ENCODE measurements at places on chromosomes 1 and 21.
A peak's percentile ranks its signal among the peaks of the same experiment; 100 is the strongest.

- H3K4me3 ChIP-seq = no peak overlapping the region
- H3K4me1 ChIP-seq = no peaks in the 10 kb centered on the region
- no peak for DNase-seq
Observed at GRCh38 chr1:3881193-3881480, 18.9 kb downstream of the C1orf174 start.

- H3K4me3 ChIP-seq = no peak overlapping the region
- no peaks in the 10 kb centered on the region for H3K27me3 ChIP-seq
- no peak overlapping the region for H3K27ac ChIP-seq
- no peaks in the 10 kb centered on the region for H3K36me3 ChIP-seq
- H3K4me1 ChIP-seq = no peaks in the 10 kb centered on the region
Observed at GRCh38 chr1:247408100-247408499, 7.9 kb upstream of the NLRP3 start.

GRCh38 chr1:38827318-38827717 is 32.3 kb downstream of the RRAGC start:
- H3K27ac ChIP-seq = no peak overlapping the region
- H3K4me3 ChIP-seq = no peak overlapping the region
- no peaks in the 10 kb centered on the region for H3K27me3 ChIP-seq
- DNase-seq = no peak

- H3K36me3 ChIP-seq = peaks cover 13% of the 10 kb centered on the region
- DNase-seq = no peak
- no peaks in the 10 kb centered on the region for H3K27me3 ChIP-seq
Observed at GRCh38 chr1:217478450-217478849, 152.4 kb downstream of the GPATCH2 start.

DNA sequence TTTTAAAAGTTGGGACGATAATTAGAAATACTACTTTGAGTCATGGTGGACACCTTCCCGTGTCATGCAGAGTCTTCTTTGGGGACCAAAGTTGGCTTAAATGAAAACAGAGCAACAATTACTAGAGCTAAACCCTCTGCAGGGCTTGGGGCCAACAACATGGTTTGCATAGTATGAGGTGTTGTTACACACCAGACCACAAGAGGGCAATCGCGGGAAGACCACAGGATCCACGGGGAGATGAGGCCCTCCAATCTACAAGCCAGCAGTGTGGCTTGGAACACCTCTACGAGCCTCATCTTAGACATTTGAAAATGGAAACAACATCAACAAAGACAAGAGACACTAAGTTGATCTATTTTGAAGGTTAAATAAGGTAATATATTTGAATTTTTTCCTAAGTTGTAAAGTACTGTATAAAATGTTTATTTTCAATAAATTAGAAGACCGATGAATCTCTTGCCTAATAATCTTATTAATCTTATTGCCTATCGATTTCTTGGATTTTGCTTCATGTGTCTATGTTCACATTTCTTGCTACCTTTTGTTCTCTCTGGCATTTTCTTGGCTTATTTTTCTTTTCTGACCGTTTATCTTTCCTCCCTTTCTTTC is 8.2 kb upstream of the SMCP start:
- H3K27me3 ChIP-seq = no peaks in the 10 kb centered on the region
- H3K4me3 ChIP-seq = no peak overlapping the region
- no peaks in the 10 kb centered on the region for H3K4me1 ChIP-seq
- H3K27ac ChIP-seq = no peak overlapping the region
- H3K36me3 ChIP-seq = no peaks in the 10 kb centered on the region

DNA sequence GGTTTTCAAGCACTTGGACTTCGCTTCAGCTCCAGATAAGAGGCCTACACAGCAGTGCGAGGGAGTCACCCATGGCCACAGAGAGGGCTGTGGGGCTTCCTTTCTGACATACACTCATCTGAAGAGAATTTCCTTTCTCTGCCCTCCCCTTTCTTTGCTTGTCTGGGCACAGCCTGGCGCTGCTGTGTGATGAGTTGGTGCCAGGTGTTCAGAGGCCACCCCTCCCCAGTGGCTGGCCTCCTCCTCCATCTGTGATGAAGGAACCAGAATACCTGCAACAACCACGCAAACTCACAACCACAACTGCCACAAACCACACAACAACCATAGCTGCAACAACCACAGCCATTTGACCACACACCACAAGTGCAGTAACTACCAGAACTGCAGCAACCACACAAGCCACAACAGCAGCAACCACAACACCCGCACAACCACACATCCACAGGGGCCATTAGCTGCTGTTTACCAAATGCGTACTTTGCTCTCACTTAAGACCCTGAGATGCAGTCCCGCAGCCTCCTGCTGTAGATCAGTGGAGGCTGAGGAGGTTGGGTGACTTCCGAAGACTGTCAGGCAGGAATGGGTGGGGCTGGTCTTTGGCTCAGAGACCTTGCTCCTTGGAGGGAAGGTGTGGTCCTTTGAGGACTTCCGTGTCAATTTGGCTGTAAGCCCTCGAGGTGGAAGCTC is 71.1 kb downstream of the IER5 start:
- H3K27me3 ChIP-seq = no peaks in the 10 kb centered on the region
- H3K27ac ChIP-seq = no peak overlapping the region
- no peaks in the 10 kb centered on the region for H3K36me3 ChIP-seq
- no peak for DNase-seq

DNA sequence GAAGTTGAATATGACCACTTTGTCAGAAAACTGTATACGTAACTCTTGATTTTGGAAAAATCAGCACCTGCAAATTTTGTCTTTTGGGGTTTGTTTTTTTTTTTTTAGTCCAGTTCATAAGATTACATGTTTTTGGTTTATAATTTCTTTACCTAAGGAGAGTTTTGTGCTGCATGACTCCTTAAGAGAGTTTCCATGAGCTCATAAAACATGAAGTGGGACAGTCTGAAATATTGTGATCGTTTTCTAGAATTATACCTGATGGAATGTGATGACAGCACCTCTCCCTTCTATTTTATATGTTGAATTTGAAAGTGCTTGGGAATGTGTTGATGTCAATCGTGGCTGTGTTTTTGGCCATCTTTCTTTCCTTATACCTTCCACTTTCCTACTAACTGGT is 158.5 kb downstream of the NFIA start:
- H3K4me1 ChIP-seq = peaks cover 52% of the 10 kb centered on the region
- no peaks in the 10 kb centered on the region for H3K36me3 ChIP-seq
- DNase-seq = no peak
- H3K27me3 ChIP-seq = no peaks in the 10 kb centered on the region

GRCh38 chr1:226736908-226737818 is 1.9 kb downstream of the ITPKB start:
- H3K4me1 ChIP-seq = peaks cover 17% of the 10 kb centered on the region
- peak overlapping the region; percentile 79 for H3K4me3 ChIP-seq
- H3K36me3 ChIP-seq = no peaks in the 10 kb centered on the region

- H3K4me3 ChIP-seq = no peak overlapping the region
- no peak for DNase-seq
- no peaks in the 10 kb centered on the region for H3K27me3 ChIP-seq
Observed at GRCh38 chr21:40901691-40902090, 54.7 kb upstream of the DSCAM start.

DNA sequence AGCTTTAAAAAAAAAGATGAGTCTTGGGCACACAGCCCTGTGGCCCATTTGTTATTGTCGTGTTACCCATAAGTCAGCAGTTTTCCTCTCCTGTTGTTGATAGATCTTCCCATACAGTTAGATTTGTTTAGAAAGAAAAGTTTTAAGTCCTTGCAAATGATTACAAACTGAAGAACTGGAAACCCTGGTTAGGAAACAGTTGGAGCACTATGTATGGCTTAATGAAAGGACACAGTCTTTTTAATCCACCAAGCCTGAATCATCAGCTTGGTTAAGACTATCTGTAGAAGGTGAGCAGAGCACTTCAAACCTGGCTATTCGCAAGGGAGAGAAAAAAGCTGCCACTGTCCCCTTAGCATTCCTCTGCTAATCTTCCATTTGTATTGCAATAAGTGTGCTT is 241.0 kb downstream of the DISC1 start:
- H3K27me3 ChIP-seq = no peaks in the 10 kb centered on the region
- H3K4me3 ChIP-seq = no peak overlapping the region
- DNase-seq = no peak

- H3K4me3 ChIP-seq = peak within 1 kb of the TSS; percentile 93
- peak within 1 kb of the TSS; percentile 97 for H3K27ac ChIP-seq
- H3K36me3 ChIP-seq = peaks cover 30% of the 10 kb centered on the region
- no peaks in the 10 kb centered on the region for H3K27me3 ChIP-seq
- peaks cover 18% of the 10 kb centered on the region for H3K4me1 ChIP-seq
Observed at GRCh38 chr1:202957733-202958543, at the start of gene ADIPOR1. TSS of gene ADIPOR1 (minus strand) at chr1:202958312. CDS start at chr1:202951070, 7,242 bp downstream.

DNA sequence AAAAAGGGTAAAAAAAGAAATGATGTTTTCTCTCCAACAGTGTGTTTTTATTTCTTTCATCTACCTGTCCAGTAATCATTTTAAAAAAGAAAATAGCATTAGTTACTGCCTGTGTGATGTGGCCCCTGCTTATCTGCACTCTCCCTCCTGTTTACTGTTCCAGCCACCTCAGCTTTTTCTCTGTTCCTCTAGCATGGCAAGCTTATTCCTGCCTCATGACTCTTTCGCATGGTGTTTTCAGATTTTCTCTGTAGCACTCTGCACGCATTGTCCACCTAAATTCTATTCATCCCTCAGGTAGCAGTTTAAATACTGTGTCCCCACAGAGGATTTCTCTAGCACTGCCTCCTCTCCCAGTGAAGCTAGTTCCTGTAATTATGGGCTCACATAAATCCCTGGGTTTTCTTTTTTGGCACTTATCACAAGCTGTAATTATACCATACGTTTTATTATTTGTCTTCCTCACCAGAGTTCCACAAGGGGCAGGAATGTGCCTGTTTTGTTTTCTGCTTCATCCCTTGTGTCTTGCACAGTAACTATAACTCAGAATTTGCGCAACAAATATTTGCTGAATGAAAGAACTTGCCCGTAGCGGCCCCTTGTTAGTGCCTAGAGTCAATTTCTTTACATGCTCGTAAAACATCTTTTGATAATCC is 51.4 kb upstream of the LRIG2 start:
- no peak overlapping the region for H3K4me3 ChIP-seq
- no peak for DNase-seq
- no peaks in the 10 kb centered on the region for H3K36me3 ChIP-seq
- H3K27ac ChIP-seq = no peak overlapping the region
- no peaks in the 10 kb centered on the region for H3K4me1 ChIP-seq

DNA sequence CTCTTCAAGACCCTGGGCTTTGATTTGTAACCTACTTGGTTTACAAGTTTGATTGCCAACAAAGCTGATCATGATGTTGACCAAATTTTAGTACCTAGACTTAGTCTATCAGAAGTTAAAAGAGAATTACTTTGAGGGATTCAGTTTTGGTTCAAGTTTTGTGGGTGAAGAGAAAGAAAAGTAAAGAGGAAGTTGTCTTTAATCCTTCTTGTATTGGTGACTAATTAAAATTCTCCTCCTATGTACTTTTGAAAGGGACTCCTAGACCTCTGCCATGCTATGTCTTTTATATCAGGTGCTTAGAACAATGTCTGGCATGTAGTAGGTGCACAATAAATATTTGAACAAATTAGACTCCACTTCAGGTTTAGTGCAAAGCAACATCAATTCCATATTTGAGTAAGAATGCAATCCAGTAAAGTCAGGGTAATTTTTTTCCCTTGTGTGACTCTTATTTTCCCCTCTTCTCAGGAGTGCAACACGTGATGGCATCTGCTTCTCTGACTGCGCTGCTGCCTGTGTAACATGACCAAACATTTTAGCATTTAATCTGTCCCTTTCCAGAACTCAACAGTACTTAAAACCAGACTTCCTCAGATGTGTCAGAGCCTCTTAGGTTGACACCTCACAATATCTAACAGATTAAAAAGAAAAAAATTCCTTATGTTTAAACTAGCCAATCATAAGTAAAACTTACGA is 41.1 kb upstream of the KCNQ4 start:
- H3K4me3 ChIP-seq = no peak overlapping the region
- no peak overlapping the region for H3K27ac ChIP-seq

- no peak overlapping the region for H3K27ac ChIP-seq
Observed at GRCh38 chr1:45172005-45172404, 34.4 kb downstream of the ZSWIM5 start.

GRCh38 chr21:16304174-16305095 is 574.7 kb downstream of the USP25 start:
- no peaks in the 10 kb centered on the region for H3K27me3 ChIP-seq
- H3K4me3 ChIP-seq = no peak overlapping the region
- peak overlapping the region; percentile 0 for H3K27ac ChIP-seq

GRCh38 chr21:42307106-42307505 is 8.1 kb downstream of the TFF3 start:
- no peak overlapping the region for H3K27ac ChIP-seq
- H3K36me3 ChIP-seq = no peaks in the 10 kb centered on the region
- H3K4me1 ChIP-seq = peaks cover 5% of the 10 kb centered on the region
- peaks cover 69% of the 10 kb centered on the region for H3K27me3 ChIP-seq
- H3K4me3 ChIP-seq = no peak overlapping the region

- H3K36me3 ChIP-seq = no peaks in the 10 kb centered on the region
- DNase-seq = no peak
- no peaks in the 10 kb centered on the region for H3K4me1 ChIP-seq
- peaks cover 35% of the 10 kb centered on the region for H3K27me3 ChIP-seq
- H3K4me3 ChIP-seq = no peak overlapping the region
Observed at GRCh38 chr1:6131561-6131960, 48.6 kb downstream of the CHD5 start.

GRCh38 chr1:184289825-184290550 is 96.8 kb upstream of the C1orf21 start:
- H3K27me3 ChIP-seq = no peaks in the 10 kb centered on the region
- no peak for DNase-seq
- H3K4me1 ChIP-seq = no peaks in the 10 kb centered on the region
- H3K36me3 ChIP-seq = no peaks in the 10 kb centered on the region

DNA sequence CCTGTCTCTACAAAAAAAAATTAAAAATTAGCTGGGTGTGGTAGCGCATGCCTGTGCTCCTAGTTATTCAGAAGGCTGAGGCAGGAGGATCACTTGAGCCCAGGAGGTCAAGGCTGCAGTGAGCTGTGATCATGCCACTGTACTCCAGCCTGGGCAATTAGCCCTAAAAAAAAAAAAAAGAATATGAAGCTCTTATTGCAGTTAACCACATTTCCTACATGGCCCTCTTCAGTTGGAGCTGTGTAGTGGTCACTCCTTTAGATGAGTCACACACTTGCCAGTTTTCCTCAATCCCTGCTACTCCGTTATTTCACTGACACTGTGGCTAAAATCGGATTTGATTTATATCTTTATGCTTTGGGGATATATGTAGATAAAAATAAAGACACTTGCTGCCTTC is 11.8 kb downstream of the NFYC start:
- no peaks in the 10 kb centered on the region for H3K36me3 ChIP-seq
- no peaks in the 10 kb centered on the region for H3K4me1 ChIP-seq
- no peak overlapping the region for H3K4me3 ChIP-seq
- no peak overlapping the region for H3K27ac ChIP-seq

Measured in tibial artery (tissue), 4 donors.